ENCODE measurements at places on chromosomes 12 and 14.

GRCh38 chr12:8987163-8987562, 2.2 kb upstream of the KLRG1 start:
- DNase-seq, result no peak

- DNase-seq, result no peak
Measured at GRCh38 chr12:122999196-122999946, 18.9 kb downstream of the ARL6IP4 start.

- no peak for DNase-seq
Measured at GRCh38 chr12:63006536-63006935, 71.6 kb upstream of the PPM1H start.

DNA sequence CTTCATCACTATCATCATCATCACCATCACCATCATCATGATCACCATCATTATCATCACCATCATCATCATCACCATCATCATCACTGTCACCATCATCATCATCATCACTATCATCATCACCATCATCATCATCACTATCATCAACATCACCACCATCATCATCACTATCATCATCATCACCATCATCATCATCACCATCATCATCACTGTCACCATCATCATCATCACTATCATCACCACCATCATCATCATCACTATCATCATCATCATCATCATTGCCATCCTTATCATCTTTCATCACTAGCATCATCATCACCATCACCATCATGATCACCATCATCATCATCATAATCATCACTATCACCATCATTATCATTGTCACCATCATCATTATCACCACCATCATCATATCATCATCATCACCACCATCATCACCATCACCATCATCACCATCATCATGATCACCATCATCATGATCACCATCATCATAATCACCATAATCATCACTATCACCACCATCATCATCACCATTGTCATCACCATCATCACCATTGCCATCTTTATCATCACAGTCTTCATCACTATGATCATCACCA, 38.1 kb downstream of the SVOP start:
- no peak for DNase-seq

GRCh38 chr14:104600805-104601204, 3.8 kb downstream of the TMEM179 start:
- peak; percentile 28 for DNase-seq

- DNase-seq, result no peak
Measured at GRCh38 chr12:132653567-132654290, 33.4 kb downstream of the POLE start.

- no peak for DNase-seq
Measured at GRCh38 chr14:30725763-30726162, 103.6 kb downstream of the SCFD1 start.

DNA sequence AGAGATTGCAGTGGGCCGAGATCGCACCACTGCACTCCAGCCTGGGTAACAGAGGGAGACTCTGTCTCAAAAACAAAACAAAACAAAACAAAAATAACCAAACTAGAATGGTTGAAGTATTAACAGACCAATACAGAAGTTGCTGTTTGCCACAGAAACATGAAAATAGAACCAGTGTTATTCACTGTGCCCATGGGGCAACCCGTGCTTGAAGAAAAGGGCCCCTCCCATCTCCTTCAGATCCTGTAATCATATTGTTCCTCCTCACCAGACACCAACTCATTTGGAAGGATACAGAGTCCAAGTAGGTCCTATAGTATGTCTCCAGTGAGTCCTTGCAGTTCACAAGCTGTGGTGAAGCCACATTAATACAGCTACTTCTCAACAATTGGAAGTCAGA, 30.9 kb downstream of the SLC35F4 start:
- DNase-seq, result no peak

- peak; percentile 65 for DNase-seq
Measured at GRCh38 chr12:111406474-111407376, 1.0 kb downstream of the SH2B3 start.

DNA sequence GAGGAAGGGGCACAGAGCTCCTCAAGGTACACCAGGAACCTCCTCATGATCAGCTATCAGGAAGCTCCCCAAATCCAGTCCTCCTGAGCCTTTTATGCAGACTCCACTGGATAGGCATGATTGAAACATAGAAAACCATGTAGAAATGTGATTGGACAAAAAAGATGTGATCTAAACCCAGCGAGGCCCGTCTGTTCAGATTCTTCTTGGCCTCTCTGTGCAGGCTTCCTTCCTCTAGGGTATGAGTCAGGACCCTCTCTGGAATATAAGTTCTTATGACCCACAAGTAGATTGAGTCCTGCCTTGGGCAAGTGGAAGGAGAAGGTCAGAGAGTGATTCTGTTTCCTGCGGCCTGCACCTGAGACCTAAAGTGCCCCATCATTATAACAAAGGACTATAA, 166.3 kb downstream of the PHLDA1 start:
- no peak for DNase-seq

- no peak for DNase-seq
Measured at GRCh38 chr12:81530352-81530751, 228.8 kb downstream of the PPFIA2 start.

- DNase-seq, result no peak
Measured at GRCh38 chr14:61088081-61088480, 107.0 kb downstream of the SLC38A6 start.

GRCh38 chr12:123164710-123165261, 13.9 kb upstream of the PITPNM2 start:
- DNase-seq, result no peak

DNA sequence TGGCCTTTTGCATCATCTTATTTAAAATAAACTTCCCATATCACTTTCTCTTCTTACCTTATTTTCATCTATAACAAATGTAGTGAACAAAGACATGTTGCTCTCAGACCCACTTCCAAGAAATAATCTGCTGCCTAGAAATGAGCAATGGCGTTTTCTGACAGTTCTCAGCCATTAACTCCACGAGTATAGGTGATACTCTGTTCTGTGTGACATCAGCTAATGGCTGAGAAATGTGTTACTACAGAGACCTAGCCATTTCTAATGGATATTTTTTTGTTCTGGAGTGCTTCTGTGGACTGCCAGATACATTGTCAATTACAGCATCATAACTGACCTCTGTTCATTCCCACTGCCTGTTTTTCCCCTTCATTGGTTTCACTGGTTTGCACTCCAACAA, 67.8 kb downstream of the CCDC59 start:
- no peak for DNase-seq

DNA sequence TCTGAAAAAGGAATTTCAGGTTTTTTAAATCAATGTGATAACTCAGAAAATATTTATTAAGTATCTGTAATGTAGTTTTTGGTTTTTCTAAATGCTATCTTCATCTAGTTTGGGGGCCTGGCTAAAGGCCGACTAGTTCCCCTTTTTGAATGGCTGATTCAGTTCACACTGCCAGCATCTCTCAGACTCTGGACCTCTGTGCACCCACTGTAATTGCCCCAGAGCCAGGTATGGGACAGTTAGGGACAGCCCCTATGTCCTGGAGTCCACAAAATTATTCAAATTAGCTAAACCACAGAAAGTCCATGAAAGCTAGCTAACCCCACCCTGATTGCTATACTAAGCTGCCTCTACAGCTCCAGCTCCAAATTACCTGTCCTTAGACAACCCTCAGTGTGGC, 49.1 kb upstream of the RGS6 start:
- no peak for DNase-seq

DNA sequence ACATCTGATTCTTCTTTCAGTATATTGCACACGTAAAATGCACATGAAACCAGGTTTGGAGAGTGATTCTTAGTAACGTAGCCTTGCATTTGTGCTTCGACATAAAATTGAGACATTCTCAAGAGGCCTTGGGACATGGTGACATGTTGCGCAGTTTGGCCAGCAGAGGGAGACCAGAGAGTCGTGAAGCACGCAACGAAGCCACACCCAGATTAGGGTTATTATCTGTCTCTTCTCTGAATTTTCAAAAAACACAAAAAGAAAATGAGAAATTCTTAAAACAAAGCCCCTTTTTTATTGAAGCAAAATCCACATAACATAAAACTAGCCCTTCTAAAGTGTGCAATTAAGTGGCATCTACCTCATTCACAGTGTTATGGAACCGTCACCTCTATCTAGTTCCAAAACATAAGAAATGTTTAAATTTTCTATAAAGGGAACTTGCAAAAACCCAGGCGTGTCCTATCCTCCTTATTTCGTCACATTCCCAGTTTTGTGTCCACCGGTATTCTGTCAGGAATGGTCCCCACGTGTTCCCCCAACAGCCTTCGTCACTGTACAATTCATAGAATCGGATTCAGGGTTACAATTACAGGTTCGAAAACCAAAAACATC, 108.8 kb upstream of the ATF7IP start:
- DNase-seq, result peak; percentile 54

DNA sequence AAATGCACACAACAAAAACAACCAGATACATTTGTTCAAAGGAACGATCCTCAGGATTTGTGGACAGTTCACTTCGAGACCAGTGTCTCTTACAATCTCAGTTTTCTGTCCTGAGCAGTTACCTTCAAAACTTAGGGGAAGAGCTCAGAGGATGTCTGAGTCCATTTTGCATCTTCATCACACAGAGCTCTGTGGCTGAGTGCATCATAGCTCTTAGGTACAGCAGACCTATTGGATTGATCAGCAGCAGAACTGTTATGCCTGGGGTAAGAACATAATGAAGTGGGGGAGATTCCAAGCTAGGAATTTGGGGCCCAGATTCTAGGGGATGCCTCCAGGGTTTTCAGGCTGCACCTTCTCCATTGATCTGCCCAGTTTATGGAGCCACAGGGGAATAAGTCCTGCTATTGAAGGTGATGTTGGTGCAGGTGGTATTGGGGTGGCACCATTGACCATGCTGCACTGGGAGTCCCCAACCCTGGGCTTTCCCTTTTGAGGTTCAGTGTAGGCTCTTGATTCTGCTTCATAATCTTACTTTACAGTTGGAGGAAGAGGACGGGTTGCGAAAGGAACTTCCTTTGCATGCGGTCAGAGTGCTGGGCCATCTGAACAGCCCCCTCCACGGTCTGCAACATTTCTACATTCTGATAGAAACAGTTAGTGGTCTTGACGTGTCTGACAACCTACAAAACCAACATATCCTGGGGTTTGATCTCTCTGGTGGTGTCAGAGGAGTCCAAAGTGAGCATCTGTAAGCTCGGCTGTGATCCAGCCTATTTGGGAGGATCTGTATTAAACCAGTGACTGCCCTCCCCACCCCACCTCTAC, 112.8 kb downstream of the CHST11 start:
- DNase-seq, result peak; percentile 51
